ENCODE measurements at places on chromosomes 6 and 20.
A peak's percentile ranks its signal among the peaks of the same experiment; 100 is the strongest.

GRCh38 chr6:83378621-83379388 lies 52.0 kb downstream of the ME1 start:
- ATAC-seq = peak; percentile 77

GRCh38 chr6:45896783-45897441 lies 118.7 kb downstream of the CLIC5 start:
- no peak for ATAC-seq

- ATAC-seq = no peak
Observed at GRCh38 chr6:35091346-35092083, 49.6 kb downstream of the TCP11 start.

DNA sequence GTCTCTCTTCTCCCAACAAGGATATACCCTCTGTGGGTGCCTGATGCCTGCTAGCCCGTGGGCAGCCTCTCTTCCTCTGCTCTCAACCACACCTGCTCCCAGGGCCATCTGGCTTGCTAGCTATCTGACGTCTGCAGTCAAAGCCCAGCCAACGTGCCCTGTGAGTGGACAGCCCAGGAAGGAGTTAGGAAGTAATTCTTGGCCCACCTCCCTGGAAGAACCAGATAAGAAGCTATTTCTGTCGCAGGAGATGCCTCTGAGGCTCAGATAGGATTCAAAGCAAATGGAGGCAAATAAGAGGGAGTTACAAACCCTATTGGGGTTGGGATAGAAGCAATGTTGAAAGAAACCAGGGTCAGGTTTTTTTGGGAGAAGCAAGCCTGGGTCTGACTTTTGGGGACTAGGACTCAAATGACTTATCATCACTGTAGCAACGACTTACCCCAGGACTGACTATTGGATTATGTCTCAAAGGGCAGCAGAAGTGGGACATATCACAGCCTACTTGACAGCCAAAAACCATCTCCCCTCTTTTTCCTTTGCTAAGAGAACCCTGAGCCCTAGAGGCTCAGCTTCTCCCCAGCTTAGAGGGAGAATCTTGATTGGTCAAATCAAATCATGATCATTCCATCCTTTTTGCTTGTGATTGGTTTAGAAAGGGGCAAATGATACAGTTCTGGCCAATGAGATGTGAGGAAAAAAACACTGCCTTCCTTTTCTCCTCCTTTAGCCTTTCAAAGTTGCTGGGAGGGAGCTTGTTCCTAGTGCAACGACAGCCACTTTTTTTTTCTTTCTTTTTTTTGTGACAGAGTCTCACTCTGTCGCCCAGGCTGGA lies 18.0 kb upstream of the CDK5RAP1 start:
- ATAC-seq = no peak

DNA sequence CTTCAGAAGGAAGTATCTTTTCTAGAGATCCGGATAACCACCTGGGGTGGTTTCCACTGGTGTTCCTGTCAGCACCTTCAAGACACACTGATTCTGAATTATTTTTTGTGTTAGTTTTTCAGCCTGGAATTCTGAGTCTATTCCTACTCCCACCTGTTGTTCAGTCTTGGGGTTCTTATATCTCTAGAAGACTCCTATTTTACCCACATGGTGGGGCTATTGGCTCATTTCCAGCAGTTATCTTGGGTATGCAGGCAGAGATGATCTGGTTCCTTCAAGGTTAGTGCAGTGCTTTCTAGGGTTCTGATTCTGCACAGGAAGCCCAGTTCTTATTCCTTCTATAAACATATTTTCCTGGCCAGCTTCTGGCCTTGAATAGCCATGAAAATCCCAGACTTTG lies 175.6 kb upstream of the PDE7B start:
- ATAC-seq = peak; percentile 78

Data from SK-N-SH treated with all-trans-retinoic acid at 6 μM for 48 hours (cell line).